Renal cortex interstitium (tissue), 15 donors: ENCODE measurements at places on chromosomes 11 and 22. TPM values are rescaled to one million over a fixed set of nuclear protein-coding genes. Genes with fewer than 3 reads are reported as not detected.
A peak's percentile ranks its signal among the peaks of the same experiment; 100 is the strongest.

DNA sequence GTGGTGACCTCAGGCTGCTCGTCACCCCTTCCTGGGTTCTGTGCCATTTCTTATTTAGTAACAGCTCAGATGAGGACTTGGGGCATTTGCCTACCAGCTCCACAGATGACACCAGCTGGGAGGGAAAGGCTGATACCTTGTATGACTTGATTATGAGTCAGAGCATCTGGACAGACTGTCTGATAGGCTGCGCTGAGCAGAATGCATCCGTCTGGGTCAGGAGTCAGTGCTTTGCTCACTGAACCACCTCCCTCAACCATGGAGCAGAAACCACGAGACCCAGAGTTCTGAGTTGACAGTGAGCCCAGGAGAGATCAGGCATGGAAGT is 6.8 kb downstream of the ST14 start:
- DNase-seq = no peak

DNA sequence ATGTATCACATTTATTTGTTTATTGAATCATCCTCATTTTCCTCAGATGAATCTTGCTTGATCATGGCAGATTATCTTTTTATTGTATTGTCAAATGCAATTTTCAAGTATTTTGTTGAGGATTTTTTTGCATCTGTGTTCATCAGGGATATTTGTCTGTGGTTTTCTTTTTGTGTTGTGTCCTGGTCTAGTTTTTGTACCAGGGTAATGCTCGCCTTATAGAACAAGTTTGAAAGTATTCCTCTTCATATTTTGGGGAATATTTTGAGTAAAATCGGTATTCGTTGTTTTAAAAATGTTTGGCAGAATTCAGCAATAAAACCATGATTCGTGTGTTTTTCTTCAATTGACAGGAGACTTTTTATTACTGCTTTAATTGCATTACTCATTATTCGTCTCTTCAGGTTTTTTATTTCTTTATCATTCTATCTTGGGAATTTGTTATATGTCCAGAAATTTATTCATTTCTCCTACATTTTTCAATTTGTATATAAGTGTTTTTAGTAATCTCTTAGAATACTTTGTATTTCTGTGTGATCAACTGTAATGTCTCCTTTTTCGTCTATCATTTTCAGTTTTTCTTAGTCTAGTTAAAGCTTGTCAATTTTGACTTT is 113.4 kb upstream of the SERPIND1 start:
- DNase-seq = no peak

- no peak for DNase-seq
These were observed 613.5 kb downstream of the SOX6 start for GRCh38 chr11:15742626-15743519.

GRCh38 chr22:31044262-31044861 is 36.8 kb upstream of the SMTN start:
- DNase-seq = no peak

GRCh38 chr11:44104481-44105294 is 9.2 kb downstream of the EXT2 start:
- no peak for DNase-seq

- no peak for DNase-seq
These were observed 97.7 kb downstream of the ARFGAP2 start for GRCh38 chr11:47078751-47079521.

- no peak for DNase-seq
These were observed 9.8 kb downstream of the MCAT start for GRCh38 chr22:43133401-43133800.

DNA sequence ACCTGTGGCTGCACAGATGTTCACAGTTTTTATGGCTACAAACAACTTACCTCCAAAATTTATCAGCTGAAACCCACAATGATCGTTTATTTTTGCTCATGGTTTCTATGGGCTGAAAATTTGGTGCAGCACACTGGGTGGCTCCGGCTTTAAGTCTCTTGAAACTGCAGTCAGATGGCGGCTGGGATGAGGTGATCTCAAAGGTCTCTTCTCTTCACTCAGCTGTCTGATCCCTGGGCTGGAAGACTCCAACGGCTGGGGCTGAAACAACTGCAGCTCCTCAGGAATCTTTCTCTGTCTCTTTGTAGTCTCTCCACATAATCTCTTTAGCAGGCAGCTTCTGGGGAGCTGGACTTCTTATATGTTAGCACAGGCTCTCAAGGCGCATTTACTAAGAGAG is 117.3 kb upstream of the FAT3 start:
- no peak for DNase-seq

GRCh38 chr11:11724994-11725393 is 103.2 kb upstream of the GALNT18 start:
- no peak for DNase-seq

DNA sequence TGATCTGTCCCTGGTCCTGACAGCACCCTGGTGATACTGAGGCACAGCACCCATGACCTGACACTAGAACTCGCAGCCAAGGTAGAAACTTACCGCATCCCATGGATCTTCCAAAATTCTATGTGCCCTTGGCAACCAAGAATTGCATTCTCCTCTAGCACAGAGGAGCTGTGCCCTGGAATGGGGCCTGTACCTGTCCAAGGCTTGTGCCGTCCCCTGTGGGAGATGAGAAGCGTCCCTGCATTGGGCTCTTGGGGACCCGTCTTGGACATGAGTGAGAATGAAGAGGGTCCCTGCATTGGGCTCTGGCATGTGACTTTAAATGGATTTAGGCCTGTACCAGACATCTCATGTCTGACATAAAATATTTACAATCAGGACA is 67.1 kb downstream of the GGTLC2 start:
- no peak for DNase-seq

DNA sequence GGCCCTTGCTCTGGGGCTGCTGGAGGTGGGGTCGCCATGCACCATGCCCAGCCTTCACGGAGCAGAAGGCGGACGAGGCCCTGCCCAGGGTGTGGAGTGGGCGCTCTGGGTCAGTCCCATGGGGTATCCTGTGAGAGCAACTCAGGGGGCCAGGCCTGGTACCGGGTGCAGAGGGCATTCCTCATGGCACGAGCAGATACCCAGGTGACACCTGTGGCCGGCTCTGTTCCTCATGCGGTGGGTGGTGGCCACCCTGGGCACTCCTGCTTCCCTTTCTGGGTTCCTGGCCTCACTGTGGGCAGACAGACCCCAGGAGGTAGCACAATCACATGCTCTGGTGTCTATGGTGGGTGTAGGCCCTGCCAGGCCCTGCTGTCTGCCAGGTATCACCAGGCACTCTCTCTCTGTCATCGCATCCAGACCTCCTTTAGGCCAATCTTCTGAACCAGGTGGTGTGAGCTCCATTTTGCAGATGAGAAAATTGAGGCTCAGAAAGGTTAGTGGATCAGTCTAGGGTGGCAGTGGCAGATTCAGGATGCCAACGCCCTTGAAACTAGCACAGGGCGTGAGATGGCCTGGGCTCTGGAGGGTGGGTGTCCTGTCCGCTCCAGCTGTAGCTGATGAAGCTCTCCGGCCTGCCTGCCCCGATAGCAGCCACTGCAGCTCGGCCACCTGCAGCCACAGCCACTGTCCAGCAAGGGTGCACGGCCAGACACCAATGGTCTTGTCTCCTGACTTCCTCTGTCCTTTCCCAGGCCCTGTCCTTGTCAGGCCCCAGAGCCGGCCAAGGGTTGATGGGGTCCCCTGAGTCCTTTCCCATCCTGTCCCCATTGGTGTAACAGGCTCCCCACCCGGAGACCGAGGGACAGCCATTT is 15.1 kb downstream of the DGKZ start:
- DNase-seq = no peak

- no peak for DNase-seq
These were observed 599 bp downstream of the SIK3 start for GRCh38 chr11:117097389-117098268.

GRCh38 chr11:47533690-47534151 is 19.2 kb downstream of the CELF1 start:
- DNase-seq = no peak

DNA sequence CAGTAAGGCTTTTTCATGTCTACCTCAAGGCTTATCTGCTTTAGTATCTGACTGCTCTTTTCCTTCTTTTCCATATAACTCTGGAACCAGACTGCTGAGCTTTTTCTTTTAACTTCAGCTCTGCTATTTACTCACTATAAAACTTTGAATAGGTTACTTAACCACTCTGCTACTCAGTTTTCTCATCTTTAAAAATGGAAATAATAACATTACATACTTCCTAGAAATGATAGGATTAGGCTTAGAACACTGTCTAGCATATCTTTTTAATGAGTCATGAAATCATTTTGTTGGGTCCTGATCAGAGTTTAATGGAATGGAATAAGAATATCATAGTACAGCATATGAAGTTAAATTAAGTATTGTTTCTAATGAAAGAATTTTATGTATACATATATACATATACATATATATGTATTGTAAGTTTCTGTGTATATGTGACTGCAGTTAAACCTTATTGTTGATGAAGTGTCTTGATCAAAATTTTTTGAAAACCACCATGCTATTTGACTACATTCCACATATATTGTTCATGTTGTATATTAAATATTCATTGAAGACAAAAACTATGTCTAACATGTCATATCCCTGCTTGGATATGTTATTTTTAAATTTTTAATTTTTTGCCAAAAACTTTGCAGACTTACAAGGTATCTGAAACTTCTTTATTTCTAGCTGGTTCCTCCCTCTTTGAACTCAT is 120.2 kb downstream of the METTL15 start:
- DNase-seq = no peak

DNA sequence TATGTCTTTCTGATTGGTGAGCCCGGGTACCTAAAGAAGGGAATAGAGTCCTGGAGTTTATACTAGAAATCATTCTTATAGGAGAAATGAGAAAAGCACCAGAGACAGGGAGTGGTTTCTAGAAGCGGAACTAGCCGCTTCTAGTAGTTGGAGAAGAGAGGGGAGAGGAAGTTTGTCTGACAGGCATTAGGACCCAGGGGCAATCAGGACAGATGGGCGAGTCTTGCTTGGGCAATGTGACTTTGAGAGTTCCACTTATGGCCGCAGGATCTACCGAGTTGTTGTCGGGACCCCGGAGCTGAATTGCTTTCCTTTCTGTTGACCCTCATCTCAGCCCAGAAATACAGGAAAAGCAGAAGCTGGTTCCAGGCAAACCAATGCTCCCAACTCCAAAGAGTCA is 596.8 kb upstream of the CNTN5 start:
- DNase-seq = no peak

- DNase-seq = no peak
These were observed 51.0 kb downstream of the PPFIBP2 start for GRCh38 chr11:7564803-7565202.

GRCh38 chr11:74043450-74043849 is 34.6 kb upstream of the UCP3 start:
- DNase-seq = no peak

GRCh38 chr11:121769191-121769590 is 316.4 kb upstream of the SORL1-AS1 start:
- DNase-seq = no peak

DNA sequence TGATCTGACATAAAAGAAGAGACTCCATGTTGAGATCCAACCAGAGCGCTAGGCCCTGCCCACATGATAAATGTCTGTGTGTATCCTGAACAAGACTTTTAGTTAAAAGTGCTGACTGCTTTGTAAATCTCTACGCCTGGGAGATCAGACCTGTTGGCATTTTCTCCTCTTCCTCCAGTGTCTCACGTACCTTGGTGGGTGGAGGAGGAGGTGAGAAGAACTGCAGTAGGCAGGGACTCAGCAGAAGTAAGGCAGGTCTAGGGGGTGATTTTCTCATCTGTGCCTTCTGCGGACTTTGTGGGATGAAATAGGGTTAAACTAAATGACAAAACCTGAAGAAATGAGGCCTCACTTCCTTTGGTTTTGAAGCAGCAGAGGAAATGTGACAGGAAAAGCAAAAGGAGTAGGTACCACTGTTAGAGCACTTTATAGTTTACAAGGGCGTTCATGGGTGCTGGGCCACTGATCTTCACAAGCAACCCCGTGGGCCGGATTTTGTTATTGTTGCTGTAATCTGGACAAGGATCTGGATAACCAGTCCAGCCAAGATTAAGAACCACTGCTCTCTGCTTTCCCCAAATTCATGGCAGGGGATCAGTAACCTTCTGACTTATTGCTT is 36.7 kb upstream of the PLET1 start:
- DNase-seq = no peak

DNA sequence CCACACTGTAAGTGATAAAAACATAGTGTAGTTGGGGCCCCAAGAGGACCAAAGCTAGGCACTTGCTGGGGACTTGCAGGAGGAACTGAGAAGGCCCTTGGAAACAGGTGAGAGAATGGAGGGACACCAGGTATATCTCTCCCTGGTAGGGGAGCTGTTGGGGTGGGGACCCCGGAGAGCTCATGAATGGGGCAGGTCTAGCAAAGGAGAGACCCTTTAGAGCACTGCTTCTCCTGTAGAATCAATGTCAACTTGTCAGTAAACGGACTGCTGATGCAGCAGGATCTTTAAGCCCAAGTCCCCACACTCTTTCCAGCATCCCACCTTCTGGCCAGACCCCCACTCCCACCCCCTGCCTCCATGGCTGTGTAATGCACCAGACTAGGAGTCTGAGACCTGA is 109.6 kb upstream of the THY1 start:
- no peak for DNase-seq

GRCh38 chr11:68383976-68384501 is 71.6 kb downstream of the LRP5 start:
- DNase-seq = no peak

DNA sequence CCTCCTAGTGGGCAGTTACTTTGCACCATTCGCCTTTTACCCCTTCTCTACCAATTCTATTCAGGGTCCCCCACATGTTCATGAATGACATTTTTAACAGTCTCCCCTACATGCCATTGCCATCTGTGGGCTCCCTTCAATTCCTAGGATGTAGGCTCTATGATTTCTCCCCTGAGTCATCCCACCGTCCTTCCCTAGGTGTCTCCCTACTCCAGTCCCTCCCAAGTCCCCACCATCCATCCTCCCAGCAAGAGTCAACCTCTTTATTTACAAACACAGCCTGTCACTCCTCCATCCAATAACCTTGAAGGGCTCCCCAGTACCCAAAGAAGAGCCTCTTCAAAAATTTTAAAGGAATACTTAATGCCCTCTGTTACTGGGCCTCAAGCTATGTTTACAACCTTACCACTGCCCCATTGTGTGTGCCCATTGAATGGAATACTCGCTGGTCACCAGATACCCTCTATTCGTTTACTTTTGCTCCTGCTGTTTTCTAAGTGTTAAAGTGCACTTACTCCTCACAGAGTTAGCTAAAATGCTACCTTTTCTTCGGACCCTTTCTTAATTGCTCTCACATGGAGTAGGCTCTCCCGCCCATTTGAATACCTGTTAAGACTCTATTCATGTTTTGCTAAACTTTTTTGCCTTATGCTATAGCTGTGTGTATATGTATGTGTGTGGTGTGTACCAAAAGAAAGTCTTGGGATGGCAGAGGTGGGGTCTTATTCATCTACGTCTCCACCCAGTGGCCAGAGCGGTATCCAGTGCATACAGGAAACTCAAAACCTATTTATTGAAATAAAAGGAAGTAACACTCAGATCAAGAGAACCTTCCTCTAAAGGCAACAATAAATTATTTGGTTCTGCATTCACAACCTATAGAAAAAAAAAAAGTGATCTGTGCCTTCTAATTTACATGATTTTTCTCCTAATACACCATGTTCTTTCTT is 235.8 kb upstream of the CCDC90B start:
- DNase-seq = no peak

- DNase-seq = peak; percentile 71
These were observed 130.7 kb downstream of the MN1 start for GRCh38 chr22:27670701-27671412.

GRCh38 chr22:41308544-41308947 is 7.2 kb downstream of the ZC3H7B start:
- no peak for DNase-seq

Gene ZC3H12C
- polyA plus RNA-seq = 10.8 TPM

Gene KCTD14
- polyA plus RNA-seq = 11.8 TPM

Gene ELFN2
- polyA plus RNA-seq = 1.2 TPM

Gene OR4C45
- not detected for polyA plus RNA-seq

Gene B3GAT1
- polyA plus RNA-seq = 4.3 TPM

Gene FREY1
- 0.66 TPM for polyA plus RNA-seq

Gene MS4A1
- polyA plus RNA-seq = 0.31 TPM

Gene GLYATL2
- 2.1 TPM for polyA plus RNA-seq

Gene NLRP10
- 0.11 TPM for polyA plus RNA-seq

Gene MS4A15
- not detected for polyA plus RNA-seq
